Memory B cell (primary cell): ENCODE measurements at places on chromosomes 16 and 17.

DNA sequence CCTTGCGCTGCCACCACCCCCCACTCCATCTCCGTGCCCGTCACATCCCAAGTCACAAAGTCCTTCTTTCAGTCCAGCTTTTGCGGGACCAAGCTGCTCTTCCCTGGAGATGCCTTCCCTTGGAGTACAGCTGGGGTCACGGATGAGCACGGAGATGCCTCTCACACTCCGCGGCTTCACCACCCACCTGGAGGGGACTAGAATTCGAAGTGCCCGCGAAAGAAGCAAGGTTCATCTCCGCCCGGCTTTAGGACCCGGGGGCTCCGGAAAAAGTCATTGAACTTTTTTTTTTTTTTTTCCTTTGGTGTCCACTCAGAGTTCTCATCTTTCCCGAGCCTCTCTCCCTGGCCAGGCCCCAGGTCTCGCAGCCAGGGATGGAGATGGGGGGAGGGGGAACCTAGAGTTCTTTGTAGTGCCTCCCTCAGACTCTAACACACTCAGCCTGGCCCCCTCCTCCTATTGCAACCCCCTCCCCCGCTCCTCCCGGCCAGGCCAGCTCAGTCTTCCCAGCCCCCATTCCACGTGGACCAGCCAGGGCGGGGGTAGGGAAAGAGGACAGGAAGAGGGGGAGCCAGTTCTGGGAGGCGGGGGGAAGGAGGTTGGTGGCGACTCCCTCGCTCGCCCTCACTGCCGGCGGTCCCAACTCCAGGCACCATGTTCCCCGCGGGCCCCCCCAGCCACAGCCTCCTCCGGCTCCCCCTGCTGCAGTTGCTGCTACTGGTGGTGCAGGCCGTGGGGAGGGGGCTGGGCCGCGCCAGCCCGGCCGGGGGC lies at the start of gene FKBP10:
FKBP10 (plus strand) TSS at position 624 of the 771 bp plus-strand sequence; CDS start at position 655, 31 bp downstream.
- DNase-seq = peak; percentile 36

GRCh38 chr16:483341-484075 lies 44.0 kb upstream of the CAPN15 start:
- no peak for DNase-seq

DNA sequence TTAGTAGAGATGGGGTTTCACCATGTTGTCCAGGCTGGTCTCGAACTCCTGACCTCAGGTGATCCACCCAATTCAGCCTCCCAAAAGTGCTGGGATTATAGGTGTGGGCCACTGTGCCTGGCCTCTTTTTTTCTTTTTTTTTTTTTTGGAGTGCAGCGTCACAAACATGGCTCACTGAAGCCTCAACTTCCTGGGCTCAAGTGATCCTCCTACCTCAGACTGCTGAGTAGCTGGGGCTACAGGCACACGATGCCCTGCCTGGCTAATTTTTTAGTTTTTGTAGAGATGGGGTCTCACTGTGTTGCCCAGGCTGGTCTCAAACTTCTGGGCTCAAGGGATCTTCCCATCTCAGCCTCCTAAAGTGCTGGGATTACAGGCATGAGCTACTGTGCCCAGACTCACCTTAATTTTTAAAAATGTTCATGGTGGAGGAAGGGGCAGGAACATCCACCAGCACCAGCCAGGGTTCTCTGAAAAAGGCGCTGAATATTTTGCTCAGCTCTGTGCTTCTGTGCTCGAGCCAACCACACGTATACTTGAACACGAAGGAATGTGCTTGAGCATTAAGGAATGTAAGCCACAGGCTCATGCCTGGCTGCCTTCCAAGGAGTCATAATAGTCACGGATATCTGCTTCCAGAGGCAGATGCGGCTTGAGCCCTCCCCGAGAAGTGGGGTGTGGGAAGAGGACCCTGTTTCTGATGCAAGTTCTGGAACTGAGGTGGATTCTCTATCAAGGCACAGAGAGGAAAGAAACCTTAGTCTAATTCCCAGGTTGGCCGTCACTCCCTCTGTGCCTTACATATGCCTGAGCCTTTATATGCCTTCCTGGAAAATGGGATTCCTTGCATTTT lies 65.5 kb upstream of the CREBBP start:
- DNase-seq = no peak

- DNase-seq = no peak
These were observed 495.6 kb upstream of the CDH11 start for GRCh38 chr16:65617421-65617820.

DNA sequence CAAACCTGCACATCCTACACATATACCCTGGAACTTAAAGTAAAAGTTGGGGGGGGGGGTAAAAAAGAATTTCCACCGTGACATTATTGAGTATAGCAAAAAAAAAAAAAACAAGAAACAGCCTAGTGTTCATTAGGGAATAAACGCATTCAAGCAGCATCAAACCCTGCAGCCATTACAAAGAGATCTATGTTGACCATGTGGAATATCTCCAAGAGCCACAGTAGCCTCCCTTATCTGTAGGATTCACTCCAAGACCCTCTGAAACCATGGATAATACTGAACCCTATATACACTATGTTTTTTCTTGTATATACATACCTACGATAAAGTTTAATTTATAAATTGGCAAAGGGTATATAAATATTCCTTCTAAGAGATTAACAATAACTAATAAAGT lies 5.6 kb upstream of the BIRC5 start:
- DNase-seq = no peak
